ENCODE measurements at places on chromosomes 11 and 22.

- DNase-seq = no peak
Observed at GRCh38 chr11:6012035-6012668, 5.4 kb upstream of the OR56A4 start.

DNA sequence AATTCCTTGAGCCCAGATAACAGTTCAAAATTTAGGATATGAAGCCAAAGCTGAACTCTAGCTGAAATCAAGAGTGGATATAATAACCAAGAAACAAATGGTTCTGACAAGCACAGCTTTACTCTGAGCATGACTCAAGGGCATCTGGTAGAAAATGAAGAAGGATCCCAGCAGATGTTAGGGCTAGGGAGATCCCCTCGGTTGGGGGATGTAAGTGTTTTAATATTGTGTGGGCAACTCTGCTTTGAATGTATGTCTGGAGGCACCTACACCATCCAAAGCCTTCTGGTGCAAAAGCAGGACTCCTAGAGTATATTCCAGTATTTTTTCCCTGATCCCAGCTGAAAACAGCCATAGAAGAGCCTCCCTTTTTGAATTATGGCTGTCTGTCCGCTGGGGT lies 61.7 kb downstream of the FLI1 start:
- DNase-seq = no peak

GRCh38 chr22:38707346-38707745 lies 1.6 kb downstream of the GTPBP1 start:
- DNase-seq = no peak

- DNase-seq = no peak
Observed at GRCh38 chr11:106473089-106473722, 395.7 kb downstream of the AASDHPPT start.

GRCh38 chr11:94224078-94224477 lies 80.3 kb upstream of the IZUMO1R start:
- no peak for DNase-seq

GRCh38 chr11:284105-285020 lies 4.6 kb upstream of the PGGHG start:
- no peak for DNase-seq

- DNase-seq = peak; percentile 84
Observed at GRCh38 chr11:77187776-77188632, 60.0 kb downstream of the MYO7A start.

GRCh38 chr11:123137431-123138224 lies 57.4 kb downstream of the CLMP start:
- no peak for DNase-seq

GRCh38 chr22:22329792-22330191 lies 85.2 kb downstream of the VPREB1 start:
- DNase-seq = no peak

DNA sequence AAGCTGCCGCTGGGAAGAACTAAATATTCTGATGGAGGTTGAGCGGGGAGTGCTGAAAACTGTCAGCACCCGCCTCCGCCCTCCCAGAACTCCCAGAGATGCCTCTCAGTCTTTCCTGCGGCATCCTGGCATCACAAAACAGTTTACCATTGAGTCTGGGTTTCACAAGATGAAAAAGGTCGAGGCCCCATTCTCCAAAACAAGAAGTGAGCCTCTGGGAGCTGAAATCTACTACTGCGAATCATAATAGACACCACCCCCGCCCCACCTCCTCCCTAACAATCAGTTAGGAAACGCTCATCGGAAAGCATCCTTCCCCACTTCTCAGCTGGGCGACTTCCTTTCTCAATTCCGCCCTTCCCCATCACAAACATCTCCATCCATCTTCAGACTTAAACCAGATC lies 1.0 kb downstream of the SUN2 start:
- DNase-seq = peak; percentile 69

GRCh38 chr11:28146123-28146751 lies 38.0 kb downstream of the METTL15 start:
- DNase-seq = no peak

DNA sequence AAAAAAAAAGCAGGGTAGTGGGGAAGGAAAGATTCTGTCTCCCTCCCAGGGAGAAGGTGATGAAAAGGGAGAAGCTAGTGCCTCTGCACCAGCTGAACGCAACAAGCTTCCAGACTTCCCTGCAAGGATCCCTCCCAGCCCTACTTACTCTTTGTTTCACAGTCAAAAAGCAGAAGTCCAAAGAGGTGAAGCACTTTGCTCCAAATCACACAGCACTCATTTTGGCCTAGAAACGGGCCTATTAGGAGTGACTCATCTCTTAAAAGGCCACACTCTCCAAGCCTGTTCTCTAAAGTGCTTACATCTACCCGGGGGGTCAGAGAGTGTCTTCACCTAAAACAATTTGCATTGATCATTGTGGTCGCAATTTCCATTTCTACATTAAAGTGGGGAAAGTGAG lies 17.7 kb upstream of the GRK3 start:
- no peak for DNase-seq

- DNase-seq = no peak
Observed at GRCh38 chr22:50460938-50461337, 13.9 kb downstream of the SBF1 start.

GRCh38 chr22:38861170-38861876 lies 10.7 kb downstream of the CBX6 start:
- peak; percentile 54 for DNase-seq

DNA sequence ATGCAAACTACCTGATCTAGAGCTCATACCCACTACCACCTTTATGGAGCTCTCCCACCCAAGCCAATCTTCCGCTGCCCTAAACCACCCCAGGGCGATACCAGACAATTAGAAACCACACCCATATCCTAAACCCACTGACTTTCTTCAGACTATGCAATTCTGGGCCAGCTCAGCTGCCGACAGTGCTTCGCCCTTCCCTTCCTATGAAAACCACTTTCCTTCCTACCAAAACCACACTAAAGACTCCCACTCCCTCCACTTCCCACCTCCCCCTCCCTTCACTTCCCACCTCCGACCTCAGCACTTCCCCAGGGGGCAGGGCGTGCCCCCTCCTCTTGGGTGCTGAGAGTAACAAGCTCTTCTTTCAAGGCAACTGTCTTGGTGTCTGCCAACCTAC lies 25.1 kb downstream of the B3GAT1 start:
- no peak for DNase-seq

DNA sequence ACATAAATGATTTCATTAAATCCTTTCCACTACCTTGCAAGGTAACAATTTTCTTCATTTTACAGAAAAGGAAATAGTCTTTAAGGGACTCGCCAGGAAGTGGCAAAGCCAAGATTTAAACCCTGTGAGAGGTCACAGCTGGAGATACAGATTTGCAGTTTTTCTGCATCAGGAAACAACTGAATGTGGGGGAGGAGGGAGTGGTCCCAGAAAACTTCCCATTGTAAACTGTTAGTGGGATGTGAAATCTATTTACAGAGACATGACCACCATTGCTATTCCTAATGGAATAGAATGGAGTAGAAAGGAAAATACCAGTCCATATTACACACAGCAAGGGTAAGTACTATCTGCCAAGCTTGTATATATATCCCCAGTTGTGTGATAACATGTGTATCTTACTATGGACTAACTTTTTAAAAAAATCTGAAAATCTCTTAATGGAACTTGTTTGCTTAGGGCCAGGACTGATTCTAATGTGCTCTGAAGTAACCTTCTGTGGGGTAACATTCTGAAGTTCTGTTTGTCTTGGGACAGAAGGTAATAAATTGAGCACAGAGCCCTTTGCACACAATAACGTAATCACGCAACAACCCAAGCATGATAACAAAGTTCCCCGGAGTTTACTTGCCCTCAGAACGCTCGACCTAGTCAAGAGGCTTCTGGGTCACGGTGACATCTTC lies 10.9 kb upstream of the TSKU start:
- DNase-seq = no peak

DNA sequence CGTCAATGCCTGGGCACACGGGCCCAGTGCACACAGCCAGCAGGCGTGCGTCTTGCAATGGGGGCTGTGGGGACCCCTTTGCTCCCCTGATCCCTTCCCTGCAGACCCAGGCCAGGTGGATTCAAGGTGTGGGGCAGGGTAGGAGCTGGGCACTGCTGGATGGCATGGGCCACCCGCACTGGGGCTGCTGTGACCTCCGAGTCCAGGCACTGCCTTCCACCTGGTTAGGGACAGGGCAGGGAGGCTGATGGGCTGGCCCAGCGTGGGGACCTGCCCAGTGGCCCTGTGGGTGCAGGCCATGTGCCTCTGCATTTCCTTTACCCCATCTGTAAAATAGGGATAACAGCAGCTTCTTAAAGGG lies 22.9 kb downstream of the KCNQ1 start:
- no peak for DNase-seq

GRCh38 chr22:32649515-32650200 lies 151.8 kb upstream of the TIMP3 start:
- DNase-seq = peak; percentile 38

DNA sequence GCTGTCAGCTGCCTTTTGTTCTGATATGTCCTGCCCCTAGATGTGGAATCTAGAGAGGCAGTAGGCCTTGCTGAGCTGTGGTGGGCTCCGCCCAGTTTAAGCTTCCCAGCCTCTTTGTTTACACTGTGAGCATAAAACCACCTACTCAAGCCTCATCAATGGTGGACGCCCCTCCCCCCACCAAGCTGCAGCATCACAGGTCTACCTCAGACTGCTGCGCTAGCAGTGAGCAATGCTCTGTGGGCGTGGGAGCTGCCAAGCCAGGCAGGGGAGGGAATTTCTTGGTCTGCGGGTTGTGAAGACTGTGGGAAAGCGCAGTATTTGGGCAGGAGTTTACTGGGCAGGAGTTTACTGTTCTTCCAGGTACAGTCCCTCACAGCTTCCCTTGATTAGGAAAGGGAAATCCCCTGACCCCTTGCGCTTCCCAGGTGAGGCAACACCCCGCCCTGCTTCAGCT lies 98.5 kb downstream of the SMCO4 start:
- peak; percentile 35 for DNase-seq
